ENCODE measurements at places on chromosomes 7 and 10.

DNA sequence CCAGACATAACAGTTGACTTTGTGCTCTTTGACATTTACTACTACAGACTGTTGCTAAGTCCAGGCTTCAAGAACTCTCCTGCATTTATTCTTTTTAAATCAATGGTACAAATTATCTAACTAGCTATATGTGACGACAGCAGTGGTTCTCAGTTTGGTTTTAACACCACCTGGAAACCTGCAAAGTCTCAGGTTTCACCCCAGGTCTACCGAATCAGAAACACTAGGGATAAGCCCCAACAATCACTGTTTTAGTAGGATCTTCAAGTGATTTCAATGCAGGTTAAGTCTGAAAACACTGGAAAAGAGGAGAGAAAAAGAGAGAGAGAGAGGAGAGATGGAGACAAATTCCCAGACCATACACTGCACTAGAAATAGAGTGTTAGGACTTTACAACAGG, 519.0 kb downstream of the PCDH15 start:
- H3K36me3 ChIP-seq: no peaks in the 10 kb centered on the region
- H3K27me3 ChIP-seq: no peaks in the 10 kb centered on the region
- H3K4me3 ChIP-seq: no peak overlapping the region
- DNase-seq: no peak
- no peak overlapping the region for H3K27ac ChIP-seq
- no peaks in the 10 kb centered on the region for H3K4me1 ChIP-seq

DNA sequence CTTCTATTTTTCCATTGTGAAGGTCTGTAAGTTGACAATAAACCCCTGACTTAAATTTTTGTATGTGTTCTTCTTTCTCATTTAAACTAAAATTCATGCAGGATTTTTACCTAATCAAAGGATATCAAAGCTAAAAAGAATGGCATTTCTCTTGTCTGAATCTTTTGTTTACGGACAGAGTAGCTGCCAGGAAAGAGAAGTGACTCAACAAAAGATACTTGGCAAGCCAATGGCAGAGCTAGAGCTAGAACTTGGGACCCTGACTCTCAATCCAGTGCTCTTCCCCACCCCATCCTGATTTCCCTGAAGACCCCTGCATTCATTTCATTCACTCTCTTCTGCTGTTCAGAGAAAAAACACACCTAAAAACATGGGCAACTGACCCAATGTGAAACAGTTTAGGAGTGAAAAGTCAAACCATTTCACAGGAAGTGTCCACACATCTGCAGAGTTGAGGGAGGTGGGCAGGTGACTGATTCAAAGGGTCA, 40.2 kb upstream of the PDLIM1 start:
- no peak for DNase-seq
- H3K27me3 ChIP-seq: no peaks in the 10 kb centered on the region
- H3K36me3 ChIP-seq: no peaks in the 10 kb centered on the region
- H3K4me3 ChIP-seq: no peak overlapping the region
- no peaks in the 10 kb centered on the region for H3K4me1 ChIP-seq

GRCh38 chr10:48478469-48478868, 126.4 kb downstream of the ARHGAP22 start:
- H3K27ac ChIP-seq: no peak overlapping the region
- peaks cover 8% of the 10 kb centered on the region for H3K27me3 ChIP-seq
- H3K36me3 ChIP-seq: no peaks in the 10 kb centered on the region
- H3K4me1 ChIP-seq: no peaks in the 10 kb centered on the region
- DNase-seq: no peak

DNA sequence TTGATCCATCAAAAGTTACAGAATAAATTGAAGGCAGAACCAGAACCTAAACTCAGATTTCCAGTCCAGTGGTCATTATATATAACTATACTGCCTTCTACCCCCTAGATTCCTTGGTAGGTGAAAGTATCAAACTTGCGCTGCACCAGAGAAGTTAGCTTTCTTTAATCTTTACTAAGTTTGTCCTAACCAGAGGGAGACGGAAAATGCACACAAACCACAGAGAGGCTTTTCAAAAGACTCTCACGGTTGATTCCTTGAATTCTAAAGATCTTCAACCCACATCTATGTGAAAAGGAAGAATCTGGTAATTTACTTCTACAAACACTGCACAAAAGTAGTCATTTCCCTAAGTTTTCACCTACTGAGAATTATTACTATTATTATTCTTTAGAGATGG, 18.2 kb upstream of the KIAA1549 start:
- H3K4me3 ChIP-seq: no peak overlapping the region
- H3K4me1 ChIP-seq: peaks cover 7% of the 10 kb centered on the region
- DNase-seq: no peak
- no peak overlapping the region for H3K27ac ChIP-seq

GRCh38 chr7:158025686-158026600, 561.7 kb downstream of the PTPRN2 start:
- no peak for DNase-seq
- no peaks in the 10 kb centered on the region for H3K4me1 ChIP-seq
- no peaks in the 10 kb centered on the region for H3K36me3 ChIP-seq
- H3K27ac ChIP-seq: no peak overlapping the region
- H3K4me3 ChIP-seq: no peak overlapping the region
- no peaks in the 10 kb centered on the region for H3K27me3 ChIP-seq

DNA sequence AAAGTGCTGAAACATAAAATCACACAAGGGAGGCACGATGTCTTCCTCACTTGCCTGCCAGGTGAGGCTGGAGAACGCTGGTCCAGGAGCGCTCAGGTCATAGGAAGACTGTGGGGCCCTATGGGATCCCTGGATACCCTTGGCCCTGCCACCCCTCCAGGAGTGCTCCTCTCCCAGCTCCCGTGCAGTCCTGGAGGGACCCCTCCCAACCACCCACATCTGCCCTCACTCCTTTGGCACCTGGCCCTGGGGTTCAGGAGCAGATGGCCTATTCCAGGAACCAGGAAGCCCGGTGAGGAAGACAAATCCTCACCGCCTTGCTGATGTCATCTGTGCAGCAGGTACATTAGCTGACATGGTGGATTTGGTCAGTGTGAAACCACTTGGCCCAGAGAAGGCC, 3.7 kb upstream of the CXCL12 start:
- no peaks in the 10 kb centered on the region for H3K36me3 ChIP-seq
- DNase-seq: no peak
- no peak overlapping the region for H3K27ac ChIP-seq
- H3K27me3 ChIP-seq: peaks cover 31% of the 10 kb centered on the region

GRCh38 chr10:125190946-125191345, 30.6 kb upstream of the CTBP2 start:
- peaks cover 4% of the 10 kb centered on the region for H3K27me3 ChIP-seq
- H3K27ac ChIP-seq: no peak overlapping the region
- H3K4me3 ChIP-seq: no peak overlapping the region
- H3K36me3 ChIP-seq: no peaks in the 10 kb centered on the region

DNA sequence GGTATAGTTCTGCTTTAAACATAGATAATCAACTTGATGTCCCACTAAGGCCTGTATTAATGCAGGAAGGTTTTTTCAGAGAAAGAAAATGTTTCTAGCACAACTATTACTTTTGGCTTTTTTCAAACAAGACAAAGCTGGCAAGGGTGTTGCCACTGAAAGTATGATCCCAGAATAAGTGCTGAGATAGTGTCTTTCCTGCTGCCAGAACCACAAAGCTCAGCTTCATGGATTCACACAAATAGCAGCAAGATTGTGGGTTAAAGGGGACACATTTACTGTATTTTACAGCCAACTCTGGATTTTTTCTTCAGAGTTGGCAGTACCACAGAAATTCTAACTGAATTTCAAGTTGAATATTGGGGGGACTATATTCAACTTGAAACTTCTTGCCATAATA, 4.3 kb downstream of the NCOA4 start:
- H3K36me3 ChIP-seq: peaks cover 8% of the 10 kb centered on the region
- no peak overlapping the region for H3K27ac ChIP-seq
- no peaks in the 10 kb centered on the region for H3K27me3 ChIP-seq
- peaks cover 82% of the 10 kb centered on the region for H3K4me1 ChIP-seq
- no peak for DNase-seq

- peaks cover 21% of the 10 kb centered on the region for H3K4me1 ChIP-seq
- H3K36me3 ChIP-seq: no peaks in the 10 kb centered on the region
- H3K27me3 ChIP-seq: no peaks in the 10 kb centered on the region
- no peak for DNase-seq
- no peak overlapping the region for H3K27ac ChIP-seq
- no peak overlapping the region for H3K4me3 ChIP-seq
These were observed 382.7 kb downstream of the SFMBT2 start for GRCh38 chr10:7027913-7028808.

GRCh38 chr7:73706126-73707044, 13.1 kb downstream of the STX1A start:
- no peaks in the 10 kb centered on the region for H3K27me3 ChIP-seq
- H3K36me3 ChIP-seq: peaks cover 18% of the 10 kb centered on the region

GRCh38 chr7:96949766-96950165, 55.6 kb upstream of the DLX6 start:
- DNase-seq: no peak
- no peak overlapping the region for H3K4me3 ChIP-seq
- H3K27ac ChIP-seq: no peak overlapping the region
- H3K36me3 ChIP-seq: no peaks in the 10 kb centered on the region
- H3K4me1 ChIP-seq: no peaks in the 10 kb centered on the region
- H3K27me3 ChIP-seq: peaks cover 21% of the 10 kb centered on the region

DNA sequence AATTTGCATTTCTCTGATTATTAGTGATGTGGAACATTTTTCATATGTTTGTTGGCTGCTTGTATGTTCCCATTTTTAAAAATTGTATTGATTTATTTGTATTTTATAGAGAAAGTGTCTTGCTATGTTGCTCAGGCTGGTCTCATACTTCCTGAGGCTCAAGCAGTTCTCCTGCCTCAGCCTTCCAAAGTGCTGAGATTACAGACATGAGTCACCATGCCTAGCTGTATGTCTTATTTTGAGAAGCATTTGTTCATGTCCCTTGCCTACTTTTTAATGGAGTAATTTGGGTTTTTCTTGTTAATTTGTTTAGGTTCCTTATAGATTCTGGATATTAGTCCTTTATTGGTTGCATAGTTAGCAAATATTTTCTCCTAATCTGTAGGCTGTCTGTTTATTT, 214.2 kb upstream of the KAT6B start:
- H3K27me3 ChIP-seq: no peaks in the 10 kb centered on the region
- H3K36me3 ChIP-seq: peaks cover 29% of the 10 kb centered on the region
- DNase-seq: no peak
- H3K4me1 ChIP-seq: no peaks in the 10 kb centered on the region

GRCh38 chr10:29191674-29192073, 97.2 kb upstream of the LYZL1 start:
- peaks cover 9% of the 10 kb centered on the region for H3K27me3 ChIP-seq
- H3K4me3 ChIP-seq: no peak overlapping the region
- DNase-seq: no peak
- H3K27ac ChIP-seq: no peak overlapping the region
- no peaks in the 10 kb centered on the region for H3K4me1 ChIP-seq

DNA sequence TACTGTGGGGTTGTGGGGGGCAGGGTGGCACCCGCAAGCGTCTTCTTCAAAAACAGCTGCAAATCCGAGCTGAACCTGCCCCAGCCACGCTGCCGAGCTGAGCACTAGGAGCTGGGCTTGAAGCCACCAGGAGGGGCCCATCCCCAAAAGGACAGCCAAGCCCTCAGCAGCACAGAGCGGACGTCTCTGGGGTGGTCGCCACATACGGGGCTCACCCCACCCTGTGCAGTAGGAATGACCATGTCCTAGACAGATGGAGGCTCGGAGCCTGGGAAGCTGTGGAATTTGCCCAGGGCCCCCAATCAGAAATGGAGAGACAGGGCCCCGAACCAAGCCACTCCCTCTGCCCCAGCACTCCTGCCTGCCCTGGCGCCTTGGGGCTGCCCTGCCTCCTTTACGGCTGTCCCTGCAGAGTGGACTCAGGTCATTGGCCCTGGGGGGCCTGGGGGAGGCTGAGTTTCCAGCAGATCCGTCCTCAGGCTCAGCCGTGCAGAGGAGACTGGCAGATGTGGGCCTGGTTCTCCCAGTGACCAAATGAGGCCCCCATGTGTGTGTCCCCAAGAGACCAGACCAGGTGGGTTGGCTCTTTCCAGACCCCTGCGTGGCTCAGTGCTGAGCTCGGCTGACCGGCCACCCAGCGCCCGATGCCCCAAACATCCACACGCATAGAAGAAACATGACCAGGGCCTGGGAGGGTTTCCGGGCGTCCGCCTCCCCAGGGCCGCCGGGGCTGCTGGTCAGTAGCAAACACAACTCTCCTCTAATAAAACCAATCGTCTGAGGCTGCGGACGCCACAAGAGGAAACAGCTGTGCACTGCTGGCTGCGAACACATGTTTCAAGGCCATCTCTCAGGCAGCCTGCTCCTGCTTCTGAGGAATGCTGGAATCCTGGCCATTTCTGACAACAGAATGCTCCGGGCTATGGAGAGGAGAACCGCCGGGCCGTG, 54.9 kb downstream of the PDGFA start:
- no peaks in the 10 kb centered on the region for H3K27me3 ChIP-seq
- H3K4me1 ChIP-seq: peaks cover 10% of the 10 kb centered on the region
- no peak overlapping the region for H3K4me3 ChIP-seq
- no peak overlapping the region for H3K27ac ChIP-seq

DNA sequence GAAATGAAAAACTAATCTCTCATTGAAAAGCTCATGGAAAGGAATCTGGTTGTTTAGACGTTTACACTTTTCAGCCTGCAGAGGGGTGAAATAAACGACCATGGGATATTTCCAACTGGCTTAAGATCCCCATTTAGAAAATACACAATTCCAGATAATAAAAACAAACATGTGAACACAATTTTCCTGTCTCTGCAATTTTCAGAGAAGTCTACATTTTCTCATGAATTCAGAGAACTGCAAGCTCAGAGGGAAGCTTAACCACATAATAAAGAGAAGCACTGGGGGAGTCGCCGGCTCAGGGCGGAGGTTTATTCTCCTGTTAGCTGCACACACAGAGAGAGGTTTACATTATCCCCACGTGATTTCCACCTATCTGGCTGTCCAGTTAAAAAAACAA, 215.2 kb downstream of the FANK1 start:
- no peaks in the 10 kb centered on the region for H3K4me1 ChIP-seq
- no peaks in the 10 kb centered on the region for H3K36me3 ChIP-seq
- peaks cover 10% of the 10 kb centered on the region for H3K27me3 ChIP-seq
- H3K4me3 ChIP-seq: no peak overlapping the region
- DNase-seq: no peak
- H3K27ac ChIP-seq: no peak overlapping the region
